Iris pigment epithelial cell (primary cell): ENCODE measurements at places on chromosomes 5 and 9.

DNA sequence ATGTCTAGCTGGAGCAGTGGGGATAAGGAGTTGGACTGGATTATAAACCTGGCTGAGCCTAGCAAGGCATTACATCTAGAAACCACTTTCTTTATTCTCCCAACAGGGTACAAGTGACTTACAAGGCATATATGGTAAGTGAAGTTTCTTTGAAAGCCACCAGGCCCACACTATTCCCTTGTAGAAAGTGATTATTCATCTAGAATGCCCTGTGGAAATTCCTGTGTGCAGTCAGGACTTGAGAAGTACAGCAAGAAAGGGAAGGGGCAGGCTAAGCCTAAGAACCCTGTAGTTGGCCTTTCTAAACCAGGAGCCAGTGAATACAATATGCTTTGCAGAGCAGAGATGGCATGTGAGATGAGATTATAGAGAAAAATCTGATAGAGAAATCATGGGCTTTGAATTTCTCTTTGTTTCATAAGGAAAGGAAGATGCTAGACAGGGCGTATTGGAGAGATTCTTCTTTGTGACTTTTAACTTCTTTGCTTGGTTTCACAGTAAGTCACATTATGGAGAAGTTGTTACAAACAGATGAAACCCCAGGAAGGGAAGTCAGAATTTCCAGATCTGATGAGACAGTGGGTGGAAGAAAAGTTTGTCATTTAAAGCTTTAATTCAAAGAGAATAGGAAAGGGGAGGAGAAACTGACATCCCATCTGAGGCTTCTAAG is 321.7 kb downstream of the NDUFS4 start:
- no peak for DNase-seq

DNA sequence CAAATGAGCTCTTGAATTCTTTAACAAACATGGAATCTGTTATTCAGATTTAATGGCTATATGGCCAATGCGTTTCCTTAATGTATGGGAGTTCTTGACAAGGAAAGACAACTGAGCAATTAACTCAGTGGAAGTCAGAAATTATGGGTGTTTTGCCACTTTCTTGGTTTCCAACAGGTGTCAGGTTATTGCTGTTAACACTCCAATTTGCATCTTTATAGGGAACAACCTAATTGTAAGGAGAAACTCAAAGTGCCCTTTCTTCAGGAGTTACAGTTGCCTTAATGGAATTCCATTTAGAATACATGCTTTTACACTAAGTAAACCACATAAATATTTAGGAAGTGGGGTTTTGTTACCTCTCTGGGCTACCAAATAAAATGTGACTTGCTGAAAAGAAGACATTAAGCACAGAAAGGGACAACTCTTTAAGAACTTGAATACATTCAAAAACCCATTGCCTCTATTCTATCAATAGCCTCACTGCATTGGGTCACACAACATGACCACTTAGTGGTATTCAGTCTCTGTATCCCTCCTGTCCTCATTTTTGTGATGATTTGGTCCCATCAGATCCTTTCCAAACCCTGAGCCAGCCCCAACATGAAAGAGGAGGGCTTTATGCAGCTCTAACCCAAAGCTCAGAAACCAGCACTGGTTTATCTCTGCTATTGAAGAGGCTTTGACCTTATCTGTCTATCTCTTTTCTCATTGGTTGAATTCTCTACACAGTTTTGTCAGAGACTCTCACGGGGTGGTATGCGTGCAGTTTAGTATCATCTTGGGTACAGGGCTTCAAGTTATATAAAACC is 118.7 kb downstream of the EDIL3 start:
- DNase-seq, result no peak

DNA sequence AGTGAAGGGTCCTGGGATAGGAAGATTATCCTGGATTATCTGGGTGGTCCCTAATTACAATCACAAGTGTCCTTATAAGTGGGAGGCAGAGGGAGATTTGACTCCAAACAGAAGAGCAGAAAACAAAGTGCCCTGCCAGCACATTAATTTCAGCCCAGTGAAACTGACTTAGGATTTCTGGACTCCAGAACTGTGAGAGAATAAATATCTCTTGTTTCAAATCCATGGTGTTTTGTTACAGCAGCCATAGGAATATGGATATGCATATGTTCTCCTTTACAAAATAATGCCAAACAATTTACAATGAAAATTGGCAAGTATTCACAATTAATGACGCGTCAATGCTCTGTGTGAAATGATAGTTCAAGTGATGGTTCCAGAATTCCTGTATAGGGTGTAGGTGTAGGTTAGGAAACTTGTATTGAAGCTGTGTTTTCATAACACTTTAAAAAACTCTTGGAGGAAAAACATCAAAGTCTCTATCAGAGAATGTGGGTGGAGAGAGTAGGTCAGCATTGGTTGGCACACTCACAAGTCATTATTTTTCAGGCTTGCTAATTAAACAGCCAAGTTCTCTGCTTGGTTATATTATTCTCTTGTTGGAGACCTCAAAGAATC is 19.9 kb upstream of the PLPP1 start:
- no peak for DNase-seq

DNA sequence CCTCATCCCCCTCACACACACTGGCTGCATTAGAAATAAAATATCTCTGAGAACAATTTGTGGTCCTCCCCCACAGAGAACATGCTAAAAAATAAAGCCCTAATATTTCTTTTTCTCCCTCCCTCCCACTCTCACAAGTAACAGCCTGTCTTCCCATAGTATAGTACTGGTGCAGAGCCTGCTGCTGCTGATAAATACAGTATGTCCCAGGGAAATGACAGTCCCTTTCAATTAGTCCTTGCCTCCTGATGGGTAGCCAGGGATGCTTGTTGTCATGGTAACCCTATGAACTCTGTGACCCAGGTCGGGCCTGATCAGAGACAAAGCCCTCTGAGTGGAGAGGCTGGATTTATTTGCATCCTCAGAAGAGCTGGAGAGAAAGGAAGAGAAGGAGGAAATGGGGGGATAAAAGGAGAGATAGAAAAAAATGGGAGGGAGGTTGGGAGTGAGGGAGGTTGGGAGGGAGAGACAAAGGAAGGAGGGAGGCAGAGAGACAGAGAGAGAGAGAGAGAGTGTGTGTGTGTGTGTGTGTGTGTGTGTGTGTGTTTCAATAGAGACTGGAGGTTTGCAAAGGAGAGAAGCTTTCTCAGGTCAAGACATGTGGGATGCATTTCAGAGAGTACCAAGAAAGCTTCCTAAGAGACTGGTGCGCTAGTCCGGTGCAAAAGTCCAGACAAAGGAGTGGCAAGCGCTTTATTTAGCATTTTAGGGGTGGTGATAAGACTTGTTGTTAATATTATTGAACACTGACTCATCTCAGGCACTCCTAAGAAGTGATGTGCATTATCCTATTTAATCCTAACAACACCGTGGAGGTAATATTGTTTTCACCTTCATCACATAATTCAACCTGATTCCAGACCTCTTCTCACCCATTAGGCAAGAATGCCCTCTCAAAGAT is 260.8 kb downstream of the FAM114A2 start:
- DNase-seq, result no peak

- no peak for DNase-seq
Observed at GRCh38 chr9:127449332-127449966, 1.8 kb downstream of the RPL12 start.

DNA sequence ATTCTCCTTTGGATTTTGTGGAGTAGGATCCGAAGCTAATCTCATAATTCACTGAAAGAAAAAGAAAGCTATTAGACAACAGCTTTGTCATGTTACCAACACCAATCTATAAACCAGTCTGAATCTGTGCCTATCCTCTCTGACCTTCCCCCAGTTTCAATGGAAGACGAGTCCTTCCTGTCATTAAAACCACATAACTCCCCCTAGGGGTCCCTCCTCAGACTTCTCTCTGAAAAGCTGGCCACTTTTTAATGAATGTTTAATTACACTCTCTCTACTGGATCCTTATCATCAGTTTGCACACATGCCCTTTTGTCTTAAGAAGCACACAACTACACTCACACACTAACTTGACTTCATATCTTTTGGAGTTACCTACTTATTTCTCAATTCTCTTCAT is 98.0 kb upstream of the TSLP start:
- DNase-seq, result no peak

- DNase-seq, result no peak
Observed at GRCh38 chr9:33464045-33464636, 9.6 kb downstream of the NOL6 start.

GRCh38 chr9:38417003-38417945 is 7.0 kb downstream of the IGFBPL1 start:
- DNase-seq, result peak; percentile 15

GRCh38 chr5:89064054-89064453 is 181.1 kb upstream of the MEF2C start:
- no peak for DNase-seq

GRCh38 chr9:134343637-134344036 is 17.4 kb downstream of the RXRA start:
- DNase-seq, result no peak

DNA sequence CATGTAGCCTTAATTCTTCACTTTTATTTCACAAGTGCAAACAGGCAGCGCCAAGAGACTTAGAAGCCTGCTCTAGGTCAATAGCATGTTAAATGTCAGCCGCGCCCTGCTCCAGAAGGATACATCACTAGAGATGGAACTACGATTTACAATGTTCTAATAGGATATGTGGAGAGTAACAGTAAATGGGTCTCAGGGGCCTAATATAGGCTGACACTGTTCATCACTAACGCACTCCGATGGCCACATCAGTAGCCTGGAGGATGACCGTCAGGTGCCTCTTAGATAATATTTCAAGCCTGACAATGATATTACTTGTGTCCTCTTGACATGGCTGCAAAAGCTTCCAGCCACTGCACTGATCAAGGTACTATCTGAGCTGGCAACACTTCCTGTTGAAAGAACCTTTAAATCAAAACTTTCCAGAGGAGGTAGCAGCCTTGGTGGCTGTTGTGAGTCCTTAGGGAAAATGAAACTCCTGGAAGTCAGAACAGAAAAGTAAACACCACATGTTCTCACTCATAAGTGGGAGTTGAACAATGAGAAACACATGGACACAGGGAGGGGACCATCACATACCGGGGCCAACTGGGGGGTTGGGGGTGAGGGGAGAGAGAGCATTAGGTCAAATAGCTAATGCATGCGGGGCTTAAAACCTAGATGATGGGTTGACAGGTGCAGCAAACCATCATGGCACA is 35.0 kb downstream of the PTTG1 start:
- no peak for DNase-seq

DNA sequence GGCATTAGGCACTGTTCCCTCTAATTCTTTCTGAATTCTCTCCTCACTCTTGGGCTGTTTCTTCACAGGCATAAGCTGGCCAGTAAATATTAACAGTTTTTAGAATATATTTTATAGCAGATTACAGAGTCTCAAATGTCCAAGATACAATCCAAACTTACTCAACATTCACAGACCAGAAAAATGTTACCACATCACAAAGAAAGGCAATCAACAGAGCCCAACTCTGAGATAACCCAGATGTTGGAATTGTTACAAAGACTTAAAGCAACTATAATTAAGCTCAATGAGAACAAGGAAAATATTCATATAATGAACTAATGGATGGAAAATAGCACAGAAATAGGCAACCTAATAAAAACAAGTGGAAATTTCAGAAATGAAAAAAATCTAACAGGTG is 401.1 kb upstream of the RGMB start:
- peak; percentile 24 for DNase-seq

GRCh38 chr9:36325081-36325828 is 67.0 kb upstream of the GNE start:
- DNase-seq, result no peak

GRCh38 chr5:153513156-153513555 is 22.7 kb downstream of the GRIA1 start:
- DNase-seq, result peak; percentile 47

DNA sequence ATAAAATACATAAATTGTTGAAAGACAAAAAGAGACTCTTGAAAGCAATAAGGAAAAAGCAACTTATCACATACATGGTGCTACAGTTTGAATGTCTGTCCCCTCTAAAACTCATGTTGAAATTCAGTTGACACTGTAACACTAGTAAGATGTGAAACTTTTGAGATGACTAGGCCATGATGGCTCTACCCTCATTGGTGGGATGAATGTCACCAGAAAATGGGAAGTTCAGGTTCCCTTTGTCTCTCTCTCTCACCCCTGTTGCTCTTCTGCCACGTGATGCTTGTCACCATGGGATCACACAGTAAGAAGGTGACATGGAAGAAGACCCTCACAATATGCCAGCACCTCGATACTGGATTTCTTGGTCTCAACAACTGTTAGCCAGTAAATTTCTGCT is 50.3 kb upstream of the SPTLC1 start:
- no peak for DNase-seq

- peak; percentile 74 for DNase-seq
Observed at GRCh38 chr5:127012916-127013315, 17.4 kb downstream of the MARCHF3 start.

DNA sequence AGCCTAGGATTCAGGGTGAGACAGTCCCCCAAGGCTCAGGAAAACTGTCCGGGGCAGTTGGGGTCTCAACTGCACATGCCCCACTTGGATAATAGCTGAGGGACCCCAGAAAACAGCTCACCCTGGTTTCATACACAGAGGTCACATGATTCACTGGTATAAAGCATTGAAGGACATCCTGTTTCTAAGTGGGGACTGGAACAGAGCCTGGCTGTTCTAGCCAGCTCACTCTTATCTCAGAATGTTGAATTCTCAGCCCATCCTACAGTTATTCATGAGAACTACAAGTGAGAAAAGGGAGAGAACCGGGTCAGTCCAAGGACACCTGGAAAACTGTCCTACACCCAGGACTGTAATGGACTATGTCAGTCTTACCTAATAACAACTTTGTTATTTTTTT is 170.9 kb downstream of the FGF1 start:
- peak; percentile 31 for DNase-seq

DNA sequence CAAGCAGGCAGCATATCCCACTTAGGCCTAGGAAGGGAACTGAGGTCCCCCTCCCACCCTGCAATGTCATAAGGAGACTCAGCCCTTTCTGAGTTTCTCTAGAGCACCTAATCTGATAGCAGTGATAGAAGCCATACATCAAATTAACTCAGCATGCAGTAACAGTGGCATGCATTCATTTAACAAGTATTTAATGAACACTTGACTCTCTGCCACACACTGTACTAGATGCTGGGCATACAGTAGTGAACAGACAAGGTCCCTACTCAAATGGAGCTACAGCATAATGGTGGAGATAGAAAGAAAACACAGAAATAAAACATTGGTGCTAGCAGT is 58.6 kb downstream of the SLC22A5 start:
- no peak for DNase-seq

- DNase-seq, result peak; percentile 54
Observed at GRCh38 chr5:107470295-107470582, 200.5 kb downstream of the EFNA5 start.
